GM23248 (cell line): ENCODE measurements at places on chromosomes 5 and 9. TPM values are rescaled to one million over a fixed set of nuclear protein-coding genes. Genes with fewer than 3 reads are reported as not detected.

Gene SLC44A1
- polyA plus RNA-seq, result 27.8 and 30.4 TPM in 2 replicates

Gene CXCL14
- polyA plus RNA-seq, result 0.63 and 0.88 TPM in 2 replicates

- DNase-seq, result no peak
These were observed 333.6 kb upstream of the DAB2 start for GRCh38 chr5:39758426-39758825.

GRCh38 chr5:44942524-44943001 is 133.8 kb downstream of the MRPS30 start:
- peak; percentile 16 for DNase-seq

- peak; percentile 82 for DNase-seq
These were observed 88.0 kb upstream of the ELL2 start for GRCh38 chr5:96049398-96050272.

Gene SPATA24
- polyA plus RNA-seq, result 2.1 and 4.3 TPM in 2 replicates

Gene STOM
- 58.0 and 61.9 TPM in 2 replicates for polyA plus RNA-seq

Gene TMEM38B
- polyA plus RNA-seq, result 6.2 and 7.3 TPM in 2 replicates

DNA sequence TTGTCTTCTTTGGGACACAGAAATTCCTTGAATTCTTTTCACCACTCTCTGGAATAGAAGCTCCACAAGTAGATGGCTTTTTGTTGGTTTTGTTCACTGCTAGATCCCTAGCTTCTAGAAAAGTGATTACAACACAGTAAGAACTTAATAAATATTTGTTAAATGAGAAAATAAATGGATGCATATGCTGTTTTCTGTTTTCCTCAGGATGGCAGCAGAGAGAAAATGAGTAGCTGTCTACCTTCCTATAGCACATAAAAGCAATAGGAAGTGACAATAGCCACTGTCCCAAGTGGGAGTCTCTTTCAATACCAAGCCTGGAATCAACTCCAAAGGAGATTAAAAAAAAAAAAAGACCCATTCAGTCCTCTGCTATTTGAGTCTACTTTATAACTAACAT is 100.6 kb upstream of the NREP start:
- peak; percentile 38 for DNase-seq

Gene FCN2
- not detected in 2 replicates for polyA plus RNA-seq

DNA sequence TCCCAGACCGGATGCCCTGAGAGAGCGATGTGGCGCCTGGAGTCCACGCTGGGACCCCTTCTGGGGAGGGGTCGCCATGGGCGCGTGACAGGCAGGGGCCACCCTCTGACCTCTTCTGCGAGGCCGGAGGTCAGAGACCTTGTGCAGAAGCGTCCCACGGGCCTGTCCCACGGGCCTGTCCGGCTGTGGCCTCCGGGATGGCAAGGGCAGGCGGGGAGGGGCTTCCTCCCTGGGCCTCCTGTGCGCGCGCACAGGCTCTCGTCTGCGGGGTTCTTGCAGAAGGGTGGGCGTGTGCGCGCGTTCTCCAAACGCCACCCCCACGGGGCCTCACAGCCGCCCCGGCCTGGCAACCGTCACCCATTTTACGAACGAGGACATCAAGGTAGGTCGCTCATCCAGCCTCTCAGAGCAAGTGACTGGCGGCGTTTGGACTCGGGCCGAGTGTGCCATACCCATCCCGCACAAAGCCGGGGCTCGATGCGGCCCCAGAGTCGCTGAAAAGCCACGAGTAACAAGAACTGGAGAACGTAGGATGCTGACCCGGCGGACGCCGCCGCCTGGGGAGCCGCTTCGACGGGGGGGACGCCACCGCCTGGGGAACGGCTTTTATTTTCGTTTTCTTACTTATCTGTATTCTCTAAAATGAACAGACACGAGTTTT is 897 bp downstream of the AHRR start:
- DNase-seq, result peak; percentile 80

DNA sequence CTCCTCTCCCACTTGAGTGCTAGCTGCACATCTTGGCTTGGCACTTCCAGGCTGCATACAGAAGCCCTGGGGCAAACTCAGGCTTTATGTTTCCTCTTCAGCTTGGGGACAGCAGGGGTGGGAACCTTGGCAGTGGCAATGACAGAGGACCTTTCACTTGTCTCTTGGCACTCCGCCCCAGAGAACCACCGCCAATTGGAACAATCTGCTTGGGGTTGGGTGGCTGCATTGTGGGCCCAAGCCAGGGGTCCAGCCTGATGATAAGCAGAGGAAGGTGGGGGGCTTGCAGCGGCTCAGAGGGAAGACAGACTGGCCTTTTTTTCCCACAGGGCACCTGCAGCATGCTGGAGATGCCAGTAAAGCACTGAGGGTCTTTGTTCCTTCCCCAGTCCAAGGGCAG is 179.0 kb upstream of the NMUR2 start:
- DNase-seq, result no peak

DNA sequence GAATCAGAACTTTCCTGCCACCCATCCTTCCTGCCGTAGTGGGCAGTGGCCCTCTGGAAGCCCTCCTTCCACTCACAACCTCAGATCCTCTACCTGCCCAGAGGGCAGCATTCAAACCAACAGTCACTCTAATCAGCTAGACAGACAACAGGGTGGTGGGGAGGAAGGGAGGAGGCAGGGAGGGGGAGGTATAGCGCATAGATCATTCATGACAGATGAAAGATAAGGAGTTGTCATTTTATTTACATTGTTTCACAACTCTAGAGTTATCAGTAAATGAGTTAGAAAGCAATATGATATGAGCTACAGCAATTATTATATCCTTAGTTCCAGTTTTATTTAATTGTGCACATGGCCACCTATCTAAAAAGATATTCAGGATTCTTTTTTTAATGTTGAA is 852 bp downstream of the IL9 start:
- DNase-seq, result no peak

- DNase-seq, result no peak
These were observed 86.7 kb upstream of the SPATA31C2 start for GRCh38 chr9:88224938-88225337.

GRCh38 chr5:74422671-74423070 is 217.9 kb downstream of the ENC1 start:
- no peak for DNase-seq

DNA sequence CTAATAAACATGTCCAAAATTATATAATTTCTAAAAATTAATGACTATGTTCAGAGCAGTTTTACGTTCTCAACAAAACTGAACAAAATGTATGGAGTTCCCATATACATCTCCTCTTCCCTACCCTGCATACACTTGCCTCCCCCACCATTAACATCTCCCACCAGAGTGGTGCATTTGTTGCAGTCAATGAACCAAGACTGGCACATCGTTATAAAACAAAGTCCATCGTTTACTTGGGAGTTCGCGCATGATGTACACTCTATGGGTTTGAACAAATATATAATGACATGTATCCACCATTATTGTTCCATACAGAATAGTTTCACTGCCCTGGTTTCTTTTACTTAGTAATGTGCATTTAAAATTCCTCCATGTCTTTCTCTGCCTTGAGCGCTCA is 130.1 kb downstream of the APBA1 start:
- no peak for DNase-seq

- peak; percentile 77 for DNase-seq
These were observed 668 bp downstream of the GLIS3 start for GRCh38 chr9:4299005-4299795.

DNA sequence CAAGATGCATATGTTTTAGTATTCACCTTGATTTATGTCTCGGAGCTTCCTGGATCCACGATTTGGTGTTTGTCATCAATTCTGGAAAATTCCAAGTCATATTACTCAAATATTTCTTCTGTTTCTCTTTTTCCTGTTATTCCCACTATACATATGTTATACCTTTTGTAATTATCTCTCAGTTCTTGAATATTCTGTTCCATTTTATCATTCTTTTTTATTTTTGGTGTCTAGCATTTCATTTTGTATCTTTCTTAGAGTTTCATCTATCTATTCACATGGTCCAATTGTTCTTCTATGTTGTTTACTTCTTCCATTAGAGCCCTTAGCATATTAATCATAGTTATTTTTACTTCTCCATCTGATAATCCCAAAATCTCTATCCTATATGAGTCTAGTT is 637.8 kb upstream of the GRAMD2B start:
- no peak for DNase-seq

Gene PCDHB15
- polyA plus RNA-seq, result 1.5 and 1.9 TPM in 2 replicates

GRCh38 chr5:69493396-69494133 is 975 bp downstream of the OCLN start:
- DNase-seq, result peak; percentile 63

GRCh38 chr5:101686536-101687157 is 609.4 kb downstream of the SLCO4C1 start:
- no peak for DNase-seq

Gene GABBR2
- polyA plus RNA-seq, result 6.9 and 7.5 TPM in 2 replicates

Gene TAF1L
- not detected in 2 replicates for polyA plus RNA-seq

DNA sequence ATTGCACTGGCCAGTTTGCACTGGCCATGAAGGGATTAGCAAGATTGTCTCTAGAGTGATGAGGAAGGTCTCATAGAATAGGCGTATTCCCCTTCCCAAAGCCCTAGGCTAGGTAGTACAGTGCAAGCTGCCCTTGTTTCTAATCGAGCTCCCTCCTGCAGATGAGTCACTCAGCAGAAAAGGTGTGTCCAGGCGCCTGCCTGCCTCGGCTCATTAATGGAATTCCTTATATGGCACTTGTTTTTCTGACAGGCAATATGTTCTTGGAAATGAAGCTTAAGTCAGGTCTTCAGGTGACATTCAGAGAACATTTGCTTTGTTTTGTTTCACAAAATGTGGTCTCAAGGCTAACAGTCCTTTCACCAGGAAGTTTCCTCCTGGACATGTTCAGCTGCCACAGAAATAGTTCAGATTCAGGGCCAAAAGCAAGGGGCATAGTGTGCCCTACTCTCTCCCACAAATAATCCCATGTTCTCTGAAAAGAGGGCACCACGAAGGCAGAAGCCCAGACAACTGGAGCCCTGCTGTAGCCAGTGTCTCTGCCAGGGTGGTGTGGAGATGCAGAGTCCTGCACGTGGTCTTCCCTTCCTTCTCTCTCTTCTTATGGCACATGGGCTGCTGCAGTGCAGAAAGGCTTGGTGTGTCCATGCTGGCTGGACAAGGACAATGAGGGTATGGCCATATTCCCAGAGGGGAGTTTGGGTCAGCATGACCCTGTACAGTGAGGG is 281.1 kb upstream of the MAP3K1 start:
- peak; percentile 8 for DNase-seq

Gene ADAMTSL1
- polyA plus RNA-seq, result 77.0 and 77.5 TPM in 2 replicates

DNA sequence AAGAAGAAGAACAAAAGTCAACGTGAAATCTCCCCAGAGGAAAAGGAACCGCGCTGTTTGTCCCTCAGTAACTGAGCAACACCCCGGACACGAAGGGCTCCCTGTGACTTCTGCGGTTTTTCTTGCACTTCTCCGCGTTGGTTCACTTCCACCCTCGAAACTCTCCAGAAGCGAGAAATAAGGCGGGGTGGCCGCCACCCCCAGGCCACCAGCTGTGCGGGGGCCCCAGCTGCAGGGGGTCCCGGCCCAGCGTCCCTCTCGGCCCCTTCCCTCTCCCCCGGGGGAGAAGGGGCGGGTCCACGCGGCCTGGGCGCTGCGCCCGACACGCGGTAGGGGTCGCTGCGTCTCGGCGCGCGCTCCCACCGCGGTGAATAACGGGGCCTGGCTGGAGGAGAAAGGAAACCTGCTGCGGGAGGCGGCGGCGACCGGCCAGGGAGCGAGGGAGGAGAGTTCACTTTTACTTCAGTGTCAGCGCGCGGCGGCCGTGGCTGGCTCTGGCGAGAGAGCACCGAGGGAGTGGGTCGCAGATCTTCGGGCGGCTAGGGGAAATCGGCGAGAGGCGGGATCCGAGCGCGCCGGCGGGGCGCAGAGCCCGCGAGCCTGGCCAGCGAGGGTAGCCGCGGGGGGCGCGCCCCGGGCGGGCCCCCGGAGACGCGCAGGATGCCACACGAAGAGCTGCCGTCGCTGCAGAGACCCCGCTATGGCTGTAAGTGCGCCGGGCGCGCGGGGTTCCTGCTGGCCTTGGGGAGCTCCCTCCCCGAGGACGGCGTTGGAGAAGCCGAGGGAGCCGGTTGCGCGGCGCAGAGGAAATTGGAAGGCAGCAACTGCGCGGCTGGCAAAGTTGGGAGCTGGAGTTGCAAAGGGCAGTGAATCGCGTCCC is at the start of gene IQGAP2:
Gene IQGAP2, plus strand, starts transcription at position 400 of the 880 bp plus-strand sequence. Its CDS starts 261 bp downstream, at position 661.
- DNase-seq, result peak; percentile 35

DNA sequence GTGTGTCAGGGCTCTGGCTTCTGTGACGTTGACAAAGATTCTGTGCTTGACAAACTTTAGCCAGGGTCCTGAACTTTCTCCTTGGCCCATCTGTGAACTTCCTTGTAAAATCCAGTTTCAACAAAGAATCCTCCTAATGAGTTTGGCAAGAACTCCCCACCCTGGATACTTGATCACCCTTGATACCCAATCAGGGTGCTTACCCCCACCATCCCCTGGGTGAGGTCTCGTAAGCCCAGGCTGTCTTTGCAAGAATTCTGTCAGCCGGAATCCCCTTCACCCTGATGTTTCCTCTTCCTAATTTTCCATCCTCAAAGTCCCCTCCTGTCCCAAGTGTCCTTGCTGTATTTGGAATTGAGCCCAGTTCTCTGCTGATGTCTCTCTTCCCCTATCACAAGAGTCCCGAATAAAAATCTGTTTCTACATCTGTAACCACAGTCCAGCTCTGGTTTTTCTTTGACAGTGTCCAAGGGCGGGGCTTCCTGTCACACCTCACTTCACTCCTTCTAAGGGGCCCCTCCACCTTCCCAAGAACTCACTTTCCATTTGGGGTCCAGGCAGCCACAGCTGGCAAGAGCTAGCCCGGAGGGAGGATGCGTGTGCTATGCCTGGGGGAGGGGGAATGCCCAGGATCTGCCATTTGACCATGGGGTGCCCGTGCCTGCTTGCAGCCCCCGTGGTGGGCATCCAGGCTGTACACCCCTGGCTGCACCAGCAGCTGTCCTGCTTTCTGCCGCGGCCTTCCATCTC is 2.7 kb upstream of the CARD19 start:
- DNase-seq, result no peak

GRCh38 chr5:39191216-39191615 is 28.1 kb downstream of the FYB1 start:
- no peak for DNase-seq

DNA sequence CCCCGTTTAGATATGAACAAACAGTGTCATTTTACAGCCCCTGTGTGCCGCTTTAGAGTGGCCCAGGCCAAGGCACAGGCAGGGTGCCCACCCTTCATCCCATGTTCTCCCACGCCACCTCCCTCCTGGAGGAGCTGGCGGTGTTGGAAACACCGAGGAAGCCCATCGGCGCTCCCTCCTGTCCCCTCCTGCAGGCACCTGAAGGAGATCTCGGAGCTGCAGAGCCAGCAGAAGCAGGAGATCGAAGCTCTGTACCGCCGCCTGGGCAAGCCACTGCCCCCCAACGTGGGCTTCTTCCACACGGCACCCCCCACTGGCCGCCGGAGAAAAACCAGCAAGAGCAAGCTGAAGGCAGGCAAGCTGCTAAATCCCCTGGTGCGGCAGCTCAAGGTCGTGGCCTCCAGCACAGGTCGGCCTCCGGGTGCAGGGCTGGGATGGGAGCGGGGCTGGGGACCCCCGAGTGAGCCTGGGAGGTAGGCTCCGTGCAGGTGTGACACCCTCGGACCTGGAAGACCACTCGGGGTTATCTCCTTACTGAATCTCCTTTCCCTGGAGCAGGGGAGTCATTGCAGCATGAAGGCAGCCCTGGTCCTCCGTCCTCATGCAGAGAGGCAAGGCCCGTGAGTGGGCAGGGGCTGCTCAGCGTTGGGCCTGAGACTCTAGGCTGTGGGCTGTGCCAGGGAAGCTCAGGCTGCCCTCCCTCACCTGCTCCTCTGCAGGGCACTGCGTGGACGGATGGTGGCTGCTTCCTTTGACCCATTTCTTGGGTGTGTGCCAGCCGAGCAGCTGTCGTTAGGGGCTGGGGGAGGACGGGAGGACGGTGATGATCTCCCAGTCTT is 113.9 kb downstream of the WNK2 start:
- DNase-seq, result no peak

GRCh38 chr9:112173489-112174221 is 1.4 kb downstream of the SUSD1 start:
- DNase-seq, result no peak
